D341Med (cell line): ENCODE measurements at places on chromosomes 12 and 14.
A peak's percentile ranks its signal among the peaks of the same experiment; 100 is the strongest.

- no peak for DNase-seq
These were observed 13.2 kb downstream of the EIF2S1 start for GRCh38 chr14:67373347-67373746.

- DNase-seq = no peak
These were observed 1.5 kb downstream of the KRT75 start for GRCh38 chr12:52432559-52433207.

DNA sequence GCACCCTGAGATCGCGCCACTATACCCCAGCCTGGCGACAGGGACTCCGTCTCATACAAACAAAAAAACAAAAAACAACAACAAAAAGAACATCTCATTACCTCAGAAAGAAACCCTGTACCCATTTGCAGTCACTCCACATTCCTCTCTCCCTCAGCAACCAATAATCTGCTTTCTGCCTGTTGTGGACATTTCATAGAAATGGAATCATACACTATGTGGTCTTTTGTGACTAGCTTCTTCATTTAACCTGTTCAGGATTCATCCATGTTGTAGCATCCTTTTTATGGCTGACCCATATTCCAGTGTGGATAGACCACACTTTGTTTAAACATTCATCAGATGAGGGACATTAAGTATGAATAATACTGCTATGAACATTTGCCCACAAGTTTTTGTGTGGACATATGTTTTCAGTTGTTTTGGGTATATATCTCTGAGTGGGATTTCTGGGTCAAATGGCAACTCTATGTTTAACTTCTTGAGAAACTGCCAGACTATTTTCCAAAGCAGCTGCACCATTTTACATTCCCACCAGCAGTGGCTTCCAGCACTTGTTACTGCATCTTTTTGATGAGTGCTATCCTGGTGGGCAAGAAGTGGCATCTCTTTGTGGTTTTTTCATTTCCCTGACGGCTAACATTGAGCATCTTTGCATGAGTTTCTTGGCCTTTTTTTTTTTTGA, 5.9 kb upstream of the RCOR1 start:
- DNase-seq = no peak

DNA sequence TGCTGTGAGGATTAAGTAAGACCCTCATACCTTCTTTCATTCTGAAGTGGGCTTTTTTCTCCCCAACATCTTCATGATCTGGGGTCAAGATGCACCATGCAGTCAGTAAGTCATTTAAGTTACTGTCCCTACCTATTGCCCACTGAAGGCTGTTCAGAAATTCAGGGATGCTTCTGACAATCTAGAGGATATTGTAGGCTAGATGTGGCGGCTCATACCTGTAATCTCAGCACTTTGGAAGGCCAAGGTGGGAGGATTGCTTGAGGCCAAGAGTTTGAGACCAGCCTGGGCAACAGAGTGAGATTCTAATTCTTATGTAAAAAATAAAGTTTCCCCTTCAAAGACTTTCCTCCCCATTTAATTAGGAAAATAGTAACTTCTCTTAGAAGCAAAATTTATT, 28.7 kb downstream of the PHETA1 start:
- no peak for DNase-seq

DNA sequence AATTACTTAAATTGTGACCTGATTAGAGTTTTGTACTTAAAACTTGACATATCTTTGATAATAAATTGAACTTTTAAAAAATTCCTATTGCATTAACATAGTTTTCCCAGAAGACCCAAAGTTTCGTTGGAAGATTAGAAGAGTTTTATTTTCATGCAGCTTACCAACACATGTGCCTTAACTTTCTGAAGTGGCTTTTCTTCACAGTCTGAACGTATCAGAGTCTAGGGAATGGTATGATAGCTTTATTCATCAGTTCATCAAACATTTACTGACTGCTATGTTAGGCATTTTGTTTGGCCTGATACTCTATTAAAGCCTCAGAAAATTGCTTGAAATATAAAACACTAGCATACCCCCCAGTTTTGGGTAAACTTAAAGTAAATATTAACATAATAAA, 65.2 kb downstream of the MARK3 start:
- DNase-seq = no peak

- no peak for DNase-seq
These were observed 126.3 kb downstream of the KTN1 start for GRCh38 chr14:55706365-55706684.

DNA sequence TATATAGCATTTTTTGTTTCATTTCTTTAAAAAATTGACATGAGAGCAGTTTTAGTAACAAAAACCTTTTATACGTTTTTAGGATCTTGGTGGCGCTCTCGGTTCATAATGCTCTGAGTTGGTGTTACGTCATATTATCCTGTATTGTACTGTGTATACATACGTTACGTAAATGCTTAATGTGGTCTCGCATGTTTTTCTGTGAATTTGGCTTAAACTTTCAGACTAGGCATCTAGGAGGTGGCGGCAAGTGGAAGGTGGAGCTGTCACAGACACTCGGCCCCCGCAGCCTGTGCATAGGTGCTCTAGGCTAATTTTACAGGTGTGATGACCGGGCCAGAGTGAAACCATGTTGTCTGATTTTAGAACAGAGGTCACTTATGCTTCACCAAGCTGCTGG, 60.0 kb downstream of the PPP2R5C start:
- no peak for DNase-seq

- no peak for DNase-seq
These were observed 38.9 kb downstream of the FERMT2 start for GRCh38 chr14:52911904-52912303.

- no peak for DNase-seq
These were observed 9.0 kb downstream of the SLC8B1 start for GRCh38 chr12:113325916-113326315.

GRCh38 chr12:25102402-25102801, 92.6 kb downstream of the DNAI7 start:
- no peak for DNase-seq

- DNase-seq = peak; percentile 35
These were observed 48.7 kb downstream of the MIPOL1 start for GRCh38 chr14:37246427-37246829.

DNA sequence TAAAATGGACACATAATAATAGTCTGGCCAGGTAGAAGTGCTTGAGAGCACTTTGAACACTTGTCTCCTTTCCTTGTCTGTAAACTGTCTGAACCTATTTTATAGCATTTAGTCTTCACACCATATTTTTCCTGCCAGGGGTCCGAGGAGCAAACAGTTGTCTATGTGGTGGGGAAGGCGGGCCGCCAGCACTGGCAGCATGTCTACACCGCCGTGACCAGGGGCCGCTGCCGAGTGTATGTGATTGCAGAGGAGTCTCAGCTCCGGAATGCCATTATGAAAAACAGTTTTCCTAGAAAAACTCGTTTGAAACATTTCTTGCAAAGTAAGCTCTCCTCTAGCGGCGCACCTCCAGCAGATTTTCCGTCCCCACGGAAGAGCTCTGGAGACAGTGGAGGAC, 28.7 kb downstream of the HELB start:
- no peak for DNase-seq
